ENCODE measurements at places on chromosomes 1 and 21.
A peak's percentile ranks its signal among the peaks of the same experiment; 100 is the strongest.

DNA sequence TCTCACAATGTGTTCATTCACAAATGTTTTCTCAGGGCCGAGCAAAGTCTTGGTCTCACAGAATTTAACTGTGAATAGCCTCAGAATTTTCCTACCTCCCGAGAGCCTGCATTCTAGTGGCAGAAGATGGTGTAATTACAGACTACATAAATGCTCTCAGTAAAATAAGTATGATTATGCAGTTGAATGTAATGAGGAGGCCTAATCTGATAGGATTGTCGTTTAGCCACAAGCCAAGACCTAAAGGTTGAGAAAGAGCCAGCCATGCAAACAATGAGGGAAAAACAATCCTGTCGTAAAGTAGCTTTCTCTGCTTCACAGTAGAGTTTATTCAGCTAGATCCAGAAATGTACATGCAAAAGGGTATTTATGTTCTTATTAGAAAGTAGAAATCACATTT lies 607.8 kb upstream of the B3GALT2 start:
- DNase-seq: no peak

GRCh38 chr1:59674595-59674994 lies 140.2 kb upstream of the HOOK1 start:
- no peak for DNase-seq

- peak; percentile 57 for DNase-seq
Observed at GRCh38 chr1:6599141-6599975, 3.3 kb downstream of the KLHL21 start.

- DNase-seq: no peak
Observed at GRCh38 chr1:201125800-201126199, 1.2 kb downstream of the ASCL5 start.

DNA sequence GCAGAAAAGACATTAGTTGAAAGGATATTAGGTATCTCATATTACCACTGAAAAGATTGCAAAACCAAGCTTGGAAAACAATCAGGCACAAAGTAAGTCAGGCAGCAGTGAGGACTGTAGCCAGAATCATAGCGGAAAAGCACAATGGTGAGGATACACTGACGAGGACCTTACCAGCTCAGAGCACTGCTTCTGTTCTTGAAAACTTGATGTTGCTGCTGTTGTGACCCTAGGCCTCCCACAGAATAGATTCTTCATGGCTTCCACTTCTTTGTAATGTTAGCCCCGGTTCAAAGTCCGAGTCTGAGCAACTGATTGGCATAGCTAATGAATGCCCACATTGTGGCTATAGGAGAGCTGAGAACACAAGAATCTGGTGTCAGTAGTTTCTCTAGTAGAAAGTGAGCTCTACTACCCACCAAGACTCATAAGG lies 45.2 kb upstream of the LRRC8C start:
- no peak for DNase-seq

GRCh38 chr1:204802401-204803175 lies 68.1 kb upstream of the NFASC start:
- no peak for DNase-seq

DNA sequence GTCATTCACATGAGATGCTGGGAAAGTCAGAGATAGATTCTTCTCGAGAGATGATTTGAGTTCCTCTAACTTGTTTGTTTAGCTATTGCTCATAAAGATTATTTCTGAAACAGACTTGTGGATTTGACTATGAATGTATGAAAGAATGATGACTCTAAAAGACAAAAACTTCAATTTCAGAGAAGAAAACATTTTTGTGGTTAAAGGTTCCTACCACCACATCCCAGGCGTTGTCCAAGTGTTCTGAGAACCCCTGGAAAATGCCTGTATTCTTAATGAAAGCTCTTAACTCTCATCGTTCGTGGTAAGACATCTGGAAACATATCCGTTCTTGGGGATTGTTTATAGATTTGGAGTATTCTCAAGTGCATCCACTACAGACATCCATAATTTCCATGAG lies 228.7 kb downstream of the BARHL2 start:
- no peak for DNase-seq

GRCh38 chr1:13892671-13893325 lies 192.8 kb downstream of the PRDM2 start:
- DNase-seq: no peak

GRCh38 chr1:172557270-172557669 lies 24.3 kb downstream of the SUCO start:
- DNase-seq: no peak

DNA sequence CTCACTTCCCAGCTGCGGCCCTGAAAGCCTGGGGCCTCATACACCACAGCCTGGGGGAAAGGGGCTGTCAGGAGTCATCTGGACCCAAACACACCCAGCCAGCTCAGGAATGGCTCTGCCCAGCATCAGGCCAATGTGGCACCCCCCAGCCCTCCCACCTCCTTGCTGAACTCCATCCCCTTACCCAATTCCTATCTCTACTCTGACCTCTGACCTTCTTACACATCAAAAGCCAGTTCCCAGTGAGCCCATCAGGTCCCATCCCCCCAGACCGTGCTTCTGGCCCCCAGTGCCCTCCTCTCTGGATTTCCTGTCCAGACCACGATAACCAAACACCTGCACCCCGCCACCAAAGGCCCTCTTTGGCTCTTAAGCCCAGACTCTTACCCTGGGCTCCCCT lies 16.3 kb downstream of the CRYBG2 start:
- no peak for DNase-seq

- DNase-seq: no peak
Observed at GRCh38 chr1:156826630-156827029, 10.0 kb upstream of the SH2D2A start.

DNA sequence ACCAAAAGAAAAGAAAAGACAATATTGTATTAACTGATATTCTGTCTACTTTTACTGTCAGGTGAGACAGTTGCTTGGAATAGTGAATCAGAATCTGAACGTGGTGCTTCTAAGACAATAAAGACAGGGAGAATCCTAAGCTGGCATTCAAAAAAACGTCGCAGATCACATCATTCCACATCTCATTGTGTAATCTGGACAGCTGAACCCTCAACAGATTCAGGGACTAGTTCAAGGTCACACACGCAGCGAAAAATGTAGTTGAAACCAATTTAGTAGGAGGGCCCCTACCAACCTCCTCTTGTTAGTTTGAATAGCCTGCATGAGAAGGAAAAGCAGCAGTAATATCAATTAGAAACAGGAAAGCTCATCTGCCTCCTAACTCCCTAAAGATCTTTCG lies 46.4 kb upstream of the KRTAP19-8 start:
- DNase-seq: no peak

GRCh38 chr1:182029002-182029378 lies 32.5 kb downstream of the ZNF648 start:
- DNase-seq: no peak

- DNase-seq: no peak
Observed at GRCh38 chr1:113369699-113370098, 20.6 kb upstream of the MAGI3 start.

DNA sequence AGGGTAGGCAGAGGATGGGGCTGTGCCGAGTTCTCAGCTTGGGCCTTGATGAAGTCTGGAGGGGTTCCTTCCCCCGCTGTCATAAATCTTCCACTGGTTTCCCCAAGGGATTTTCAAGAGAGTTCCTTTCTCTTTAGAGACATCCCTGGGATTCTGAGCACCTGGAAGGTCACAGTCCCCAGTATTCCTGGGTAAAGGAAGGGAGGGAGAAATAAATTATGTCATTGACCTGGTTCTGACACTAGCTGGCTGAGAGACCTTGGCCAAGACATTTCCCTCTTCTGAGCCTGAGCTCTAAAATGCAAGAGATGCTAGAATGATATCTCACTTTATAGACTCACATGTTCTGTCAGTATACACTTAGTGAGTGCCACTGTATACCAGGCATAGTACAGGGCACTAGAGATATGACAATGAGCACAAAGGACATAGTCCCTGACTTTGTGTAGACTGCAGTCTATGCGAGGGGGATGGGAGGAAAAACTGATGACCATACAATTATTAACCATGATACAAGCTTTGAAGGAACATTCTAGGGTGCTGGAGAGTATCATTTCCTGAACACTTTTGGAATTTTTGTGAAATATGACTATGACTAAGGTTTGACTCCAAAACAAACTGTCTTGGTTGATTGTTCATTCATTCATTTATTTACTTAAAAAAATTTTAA lies 165.8 kb upstream of the JUN start:
- no peak for DNase-seq

DNA sequence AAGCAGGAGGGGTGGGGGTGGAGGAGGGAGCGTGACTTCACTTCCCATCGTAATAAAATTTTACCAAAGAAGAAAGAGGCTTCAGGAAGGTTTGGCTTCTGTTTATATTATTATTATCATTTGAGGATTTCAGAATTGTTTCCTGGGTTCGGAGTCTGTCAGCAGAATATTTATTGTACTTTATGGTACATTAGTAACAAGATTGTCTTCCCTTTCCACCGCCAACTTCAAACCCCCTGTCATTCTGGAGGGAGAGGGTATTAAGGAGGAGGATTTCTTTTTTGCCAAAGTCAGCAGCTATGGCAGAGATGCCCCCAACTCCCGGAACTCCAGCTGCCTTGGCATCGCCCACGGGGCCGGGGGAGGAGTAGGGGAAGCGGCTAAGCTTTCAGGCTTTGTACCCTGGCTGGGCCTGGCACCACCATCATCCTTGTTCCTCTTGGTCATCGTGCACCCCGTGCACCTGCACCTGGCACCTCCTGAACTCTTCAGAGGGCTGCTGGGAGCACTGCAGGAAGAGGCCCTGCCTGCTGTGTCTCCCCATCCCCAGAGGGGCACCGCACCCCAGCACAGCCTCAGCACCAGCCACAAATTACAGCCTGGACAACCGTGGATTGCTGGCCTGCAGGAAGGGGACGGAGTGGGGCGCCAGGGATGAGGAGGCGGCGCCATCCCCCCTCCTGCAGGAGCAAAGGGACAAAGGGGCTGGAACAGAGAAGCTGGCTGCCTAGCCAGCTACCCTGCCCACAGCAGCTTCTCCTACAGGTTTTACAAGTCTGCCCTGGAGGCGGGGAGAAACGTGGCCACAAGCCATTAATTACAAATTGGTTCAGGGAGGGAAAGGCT lies 24.0 kb upstream of the PAX7 start:
- no peak for DNase-seq

- DNase-seq: no peak
Observed at GRCh38 chr1:82948386-82948785, 1050.5 kb downstream of the TTLL7 start.

GRCh38 chr1:194223596-194223995 lies 1037.2 kb upstream of the B3GALT2 start:
- DNase-seq: no peak

DNA sequence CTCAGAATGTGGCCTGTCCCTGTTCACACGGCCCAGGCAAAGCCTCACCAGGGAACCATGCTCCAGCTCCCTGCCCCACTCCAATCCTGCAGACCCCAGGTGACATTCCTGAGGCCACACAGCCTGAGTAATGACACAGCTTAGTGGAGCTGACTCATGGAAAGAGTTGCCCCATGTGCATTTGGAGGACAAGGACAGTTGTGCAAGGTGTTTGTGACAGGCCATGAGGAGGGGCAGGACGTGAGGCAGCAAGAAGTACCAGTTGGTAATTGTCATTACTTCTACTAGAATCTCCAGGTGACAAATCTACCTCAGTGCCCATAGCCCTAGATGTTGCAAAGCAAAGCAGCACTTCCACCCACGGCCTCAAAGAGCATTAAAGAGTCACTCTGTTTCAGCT lies 15.2 kb downstream of the PRR9 start:
- peak; percentile 55 for DNase-seq

DNA sequence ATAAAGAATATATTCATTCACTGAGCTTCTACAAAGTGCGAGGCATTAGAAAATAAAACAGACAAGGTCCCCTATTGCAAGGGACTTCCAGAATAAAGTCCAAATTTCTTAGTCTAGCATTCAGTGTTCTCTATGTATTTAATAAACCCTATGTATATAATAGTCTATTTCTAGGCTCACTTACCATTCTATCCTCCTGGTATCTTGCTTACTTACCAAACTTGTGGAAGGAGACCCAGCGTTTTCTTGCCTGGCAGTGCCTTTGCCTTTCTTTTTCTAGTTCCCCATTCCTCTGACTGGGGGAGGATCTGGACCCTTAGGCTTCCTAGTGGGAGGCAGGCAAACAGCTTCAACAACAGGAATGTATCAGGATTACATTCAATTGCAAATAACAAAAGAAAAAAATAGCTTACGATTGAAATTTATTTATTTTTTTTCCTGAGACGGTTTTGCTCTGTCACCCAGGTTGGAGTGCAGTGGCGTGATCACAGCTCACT lies 690 bp upstream of the RNF19B start:
- no peak for DNase-seq

DNA sequence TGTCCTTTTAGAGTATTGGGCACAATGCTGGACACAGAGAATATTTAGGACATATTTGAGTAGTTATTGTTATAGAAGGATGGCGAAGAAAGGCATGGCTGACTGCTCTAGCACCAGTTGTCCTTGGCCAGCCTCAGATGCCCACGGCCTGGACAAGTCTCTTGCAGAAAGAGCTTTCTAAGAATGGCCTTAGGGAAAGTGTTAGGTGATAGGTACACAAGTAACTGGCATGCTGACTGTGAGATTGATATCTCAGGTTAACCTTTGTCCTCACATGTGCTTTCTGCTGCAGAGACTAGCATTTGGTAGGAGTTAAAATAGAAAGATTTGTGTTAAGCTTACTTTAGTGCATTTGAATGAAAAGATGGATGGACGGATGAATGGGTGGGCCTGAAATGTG lies 10.1 kb downstream of the SFT2D2 start:
- peak; percentile 62 for DNase-seq

DNA sequence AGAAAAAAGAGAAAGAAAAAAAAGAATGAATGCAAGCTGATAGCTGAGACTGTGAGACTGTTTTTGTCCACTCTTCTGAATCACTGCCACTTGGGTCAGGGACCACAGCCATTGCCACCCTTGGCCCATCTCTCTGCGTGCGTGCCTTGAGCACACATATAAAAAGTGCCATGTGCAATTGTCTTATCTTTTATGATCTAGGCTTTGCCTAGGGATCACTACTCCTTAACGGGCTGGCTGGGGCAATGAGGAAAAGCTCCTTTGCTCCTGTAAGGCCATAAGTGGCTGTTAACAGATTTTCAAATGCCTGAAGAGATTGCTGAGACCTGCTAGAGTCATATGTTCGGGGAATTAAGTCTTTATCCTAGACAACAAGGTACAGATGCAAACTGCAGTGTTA lies 8.2 kb downstream of the SPATA46 start:
- no peak for DNase-seq

- DNase-seq: no peak
Observed at GRCh38 chr1:44747878-44748277, 8.2 kb downstream of the KIF2C start.

DNA sequence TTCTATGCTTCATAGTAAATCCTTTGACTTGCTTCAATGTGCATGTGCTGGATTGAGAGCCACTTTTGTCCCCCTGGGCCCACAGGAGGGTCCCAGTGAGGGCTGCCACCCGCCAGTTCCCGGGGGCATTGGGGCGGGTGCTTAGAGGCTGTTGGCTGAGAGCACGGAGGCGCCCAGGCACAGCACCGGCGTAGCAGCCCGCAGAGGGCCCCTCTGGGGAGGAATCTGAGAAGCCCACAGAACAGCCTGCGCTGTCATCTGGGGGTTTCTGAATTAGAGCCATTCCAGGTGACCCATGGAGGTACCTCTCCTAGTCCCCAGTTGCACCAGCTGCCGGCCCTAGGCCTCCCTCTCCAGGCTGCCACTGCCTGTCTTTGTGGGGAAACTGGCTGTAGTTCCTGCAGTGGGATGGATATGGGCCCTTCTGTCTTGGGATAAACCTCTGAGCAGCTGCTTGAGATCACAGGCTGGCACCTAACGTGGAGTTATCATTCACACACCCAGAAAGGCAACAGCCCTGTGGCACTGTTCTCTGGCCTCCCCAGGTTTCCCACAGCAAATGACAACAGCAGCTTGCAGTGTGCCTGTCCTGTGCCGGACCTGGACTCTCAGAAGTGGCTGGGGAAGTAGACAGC lies 39.5 kb downstream of the TMEM51 start:
- DNase-seq: no peak

GRCh38 chr1:26923711-26924110 lies 2.2 kb downstream of the NUDC start:
- DNase-seq: no peak

Data from PC-9 (cell line).